ENCODE measurements at places on chromosomes 6 and 20. TPM values are rescaled to one million over a fixed set of nuclear protein-coding genes. Genes with fewer than 3 reads are reported as not detected.

DNA sequence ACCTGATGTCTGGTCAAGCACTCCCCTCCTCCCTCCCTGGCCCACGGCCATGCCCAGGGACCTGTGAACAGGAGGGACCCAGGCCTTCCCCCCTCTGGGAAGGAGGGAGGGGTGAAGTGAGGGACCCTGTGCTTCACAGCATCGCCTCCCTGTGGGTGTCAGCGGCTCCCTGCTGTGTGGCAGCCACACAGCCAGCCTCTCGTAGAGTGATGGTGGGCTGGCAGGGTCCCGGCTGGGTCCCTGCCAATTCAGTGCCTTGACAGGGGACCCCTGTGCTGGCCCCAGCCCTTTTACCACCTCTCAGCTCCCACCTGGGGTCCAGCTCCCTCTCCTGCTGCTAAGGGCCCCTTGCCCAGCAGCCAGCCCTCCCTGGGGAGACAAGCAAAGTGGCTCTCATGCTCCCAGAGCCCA is 31.3 kb upstream of the GRM4 start:
- DNase-seq, result no peak

- DNase-seq, result peak; percentile 92
Measured at GRCh38 chr6:722077-722524, 29.2 kb upstream of the EXOC2 start.

GRCh38 chr20:4052139-4052480 is 36.8 kb upstream of the RNF24 start:
- DNase-seq, result no peak

GRCh38 chr6:67331304-67331703 is 1303.8 kb upstream of the ADGRB3 start:
- no peak for DNase-seq

DNA sequence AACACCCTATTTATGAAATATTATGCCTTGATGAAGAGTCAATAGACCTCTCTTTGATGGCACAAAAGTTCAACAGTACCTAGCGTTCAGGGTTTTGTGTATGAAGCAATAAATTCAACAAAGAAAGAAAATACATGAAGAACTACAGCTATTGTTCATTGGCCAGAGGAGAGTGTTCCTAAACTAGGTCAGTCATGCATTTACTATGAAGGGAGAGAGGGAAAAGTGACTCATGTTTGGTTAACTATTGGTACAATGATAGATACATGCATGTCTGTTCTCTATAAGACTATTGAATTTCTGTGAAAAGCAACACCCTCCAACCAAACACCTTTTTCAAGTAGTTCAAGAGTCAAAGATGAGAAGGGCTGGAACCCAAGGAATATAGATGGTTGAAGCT is 50.7 kb downstream of the CLIC5 start:
- no peak for DNase-seq

GRCh38 chr20:40223810-40224209 is 465.2 kb downstream of the MAFB start:
- DNase-seq, result no peak

DNA sequence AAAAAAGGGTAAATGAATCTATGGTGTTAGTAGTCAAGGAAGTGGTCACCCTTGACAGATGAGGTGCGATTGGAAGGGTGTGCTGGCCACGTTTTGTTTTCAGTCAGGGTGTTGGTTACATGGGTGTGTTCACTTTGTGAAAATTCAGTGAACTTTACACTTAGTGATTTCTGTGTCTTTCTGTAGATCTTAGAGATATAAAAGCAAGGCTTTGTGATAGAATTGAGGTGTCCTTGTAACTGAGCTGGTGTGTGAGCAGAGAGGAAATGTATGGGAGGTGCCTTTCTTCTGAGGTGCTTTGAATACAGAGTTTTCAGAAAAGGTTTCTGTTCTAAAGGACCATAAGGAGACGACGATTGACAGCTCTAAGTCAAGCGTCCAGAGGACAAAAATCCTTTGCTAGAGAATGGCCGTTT is 90.5 kb downstream of the SAMD3 start:
- no peak for DNase-seq

DNA sequence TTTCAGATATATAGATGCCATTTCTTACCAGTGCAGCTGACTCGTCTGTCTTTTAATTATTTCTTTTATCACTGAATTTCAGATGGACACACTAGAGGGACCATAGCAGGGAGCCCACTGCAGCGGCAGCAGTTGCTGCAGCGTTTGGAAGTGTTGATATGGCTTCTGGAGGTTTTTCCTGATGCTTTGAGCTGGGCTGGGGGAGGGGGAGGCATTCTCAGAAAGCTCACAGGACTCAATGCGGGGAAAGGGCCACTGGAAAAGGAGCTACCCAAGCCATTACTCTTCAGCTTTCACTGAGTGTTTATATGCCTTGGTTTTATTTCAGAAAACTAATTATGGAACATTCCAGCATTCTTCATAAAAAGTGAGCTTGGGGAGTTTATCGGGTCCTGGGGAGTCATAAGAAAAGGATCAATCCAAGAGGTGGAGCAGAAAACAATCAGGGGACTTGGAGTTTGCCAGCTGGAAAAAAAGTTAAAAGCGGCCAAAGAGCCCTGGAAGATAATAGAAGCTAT is 740.4 kb upstream of the FLRT3 start:
- DNase-seq, result no peak

DNA sequence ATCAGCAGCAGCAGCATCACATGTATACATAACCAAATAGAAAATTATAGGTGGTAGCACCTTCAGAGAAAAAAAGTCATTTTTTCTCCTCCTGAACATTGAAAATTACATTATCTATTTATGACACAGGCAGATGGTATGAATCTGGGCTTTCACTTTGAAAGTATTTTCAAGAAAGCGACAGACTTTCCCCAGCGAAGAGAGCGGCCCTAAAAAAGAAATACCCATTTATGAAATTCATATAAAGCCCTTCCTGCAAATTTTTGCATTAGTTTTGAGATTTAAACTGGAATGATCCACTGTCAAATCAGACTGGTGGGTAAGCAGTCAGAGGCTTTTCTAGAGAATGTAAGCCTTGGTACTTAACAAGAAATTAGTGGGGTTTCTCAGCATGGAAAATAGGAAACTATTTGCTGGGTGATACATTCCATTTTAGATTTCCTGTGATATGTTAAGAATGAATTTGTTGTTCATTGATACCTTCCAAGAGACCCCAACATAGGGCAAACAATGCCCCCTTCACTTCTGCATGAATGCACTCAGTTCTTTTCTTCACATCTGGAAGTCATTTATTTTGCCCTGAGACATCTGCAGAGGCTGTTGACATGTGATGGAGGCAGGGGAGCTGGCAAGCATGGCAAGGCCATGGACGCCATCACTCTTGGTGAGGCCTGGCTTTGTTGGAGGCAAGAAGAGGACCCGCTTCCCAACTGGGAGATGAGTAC is 147.0 kb downstream of the LINC00237 start:
- no peak for DNase-seq

- no peak for DNase-seq
Measured at GRCh38 chr6:145761584-145761983, 26.3 kb upstream of the EPM2A start.

DNA sequence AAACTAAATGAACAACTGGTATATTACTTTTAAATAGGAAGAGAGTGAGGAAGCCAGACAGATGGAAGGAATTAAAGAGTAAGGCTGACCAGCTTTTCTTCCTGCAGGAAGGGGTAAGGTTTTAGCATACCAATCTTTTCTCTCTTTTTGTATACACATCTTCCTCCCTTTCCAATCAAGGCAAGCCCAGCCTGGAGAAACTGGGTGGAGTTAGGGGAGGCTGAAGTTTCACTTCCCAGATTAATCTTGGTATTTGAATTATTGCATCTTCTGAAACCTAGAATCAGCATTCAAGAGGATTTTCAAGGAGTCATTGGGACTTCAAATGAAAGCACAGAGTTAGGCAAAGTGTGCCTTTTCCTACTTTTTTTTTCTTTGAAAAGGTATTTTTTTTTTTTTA is 33.1 kb downstream of the TMEM14A start:
- DNase-seq, result no peak

DNA sequence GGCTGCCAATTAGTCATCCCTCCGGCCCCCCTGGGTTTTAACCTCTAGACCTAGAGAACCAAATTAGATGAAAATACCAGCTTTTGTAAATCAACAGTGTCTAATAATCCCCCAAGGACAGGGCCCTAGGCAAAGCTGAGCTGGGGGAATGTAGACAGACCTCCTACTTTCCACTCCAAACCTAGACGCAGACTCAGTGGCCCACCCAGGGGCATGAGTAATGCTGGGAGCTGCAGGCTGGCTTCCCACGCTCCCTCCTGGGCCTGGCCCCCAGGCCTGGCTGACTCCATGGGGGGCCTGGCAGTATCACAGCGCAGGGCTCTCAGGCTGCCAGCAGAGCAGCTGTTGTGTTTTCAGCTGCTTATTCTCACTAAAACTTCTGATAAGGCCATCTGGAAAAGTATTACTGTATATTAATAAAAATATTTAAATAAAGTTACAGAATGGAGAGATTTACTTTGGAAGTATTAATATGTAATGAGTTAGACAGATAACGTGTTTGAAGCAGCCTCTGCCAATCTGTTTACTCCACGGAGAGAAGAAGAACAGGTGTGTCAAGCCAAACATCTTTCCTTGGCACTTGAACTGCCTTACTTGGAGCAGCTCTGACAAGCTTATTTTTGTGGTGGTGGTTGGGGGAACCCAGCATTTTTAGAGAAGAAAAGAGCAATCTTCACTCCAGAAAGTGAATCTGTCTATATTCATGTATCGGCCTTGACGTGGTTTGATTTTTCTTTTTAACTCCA is 144.0 kb upstream of the AGPAT4 start:
- DNase-seq, result peak; percentile 45

GRCh38 chr6:122673343-122673961 is 63.2 kb downstream of the PKIB start:
- no peak for DNase-seq

DNA sequence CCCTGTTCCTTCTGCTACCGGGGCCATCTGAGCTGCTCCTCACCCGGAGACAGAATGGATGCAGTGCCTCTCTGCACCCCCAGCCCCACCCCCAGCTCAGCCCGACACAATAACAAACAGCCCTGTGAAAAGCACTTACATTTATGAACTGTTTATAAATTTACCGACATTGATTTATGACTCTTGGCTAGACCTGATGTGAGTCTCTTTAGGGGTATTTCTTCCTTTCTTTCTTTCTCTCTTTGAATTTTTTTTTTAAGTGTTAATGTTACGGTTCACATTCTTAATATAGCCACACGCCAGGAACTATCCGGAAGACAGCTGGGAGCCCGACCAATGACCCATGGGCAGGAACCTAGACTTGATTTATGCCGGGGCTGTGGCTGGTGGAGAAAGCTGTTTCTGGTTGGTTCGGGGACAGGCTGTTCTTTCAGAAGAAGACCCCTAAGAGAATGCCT is 266.3 kb downstream of the CDC5L start:
- no peak for DNase-seq

DNA sequence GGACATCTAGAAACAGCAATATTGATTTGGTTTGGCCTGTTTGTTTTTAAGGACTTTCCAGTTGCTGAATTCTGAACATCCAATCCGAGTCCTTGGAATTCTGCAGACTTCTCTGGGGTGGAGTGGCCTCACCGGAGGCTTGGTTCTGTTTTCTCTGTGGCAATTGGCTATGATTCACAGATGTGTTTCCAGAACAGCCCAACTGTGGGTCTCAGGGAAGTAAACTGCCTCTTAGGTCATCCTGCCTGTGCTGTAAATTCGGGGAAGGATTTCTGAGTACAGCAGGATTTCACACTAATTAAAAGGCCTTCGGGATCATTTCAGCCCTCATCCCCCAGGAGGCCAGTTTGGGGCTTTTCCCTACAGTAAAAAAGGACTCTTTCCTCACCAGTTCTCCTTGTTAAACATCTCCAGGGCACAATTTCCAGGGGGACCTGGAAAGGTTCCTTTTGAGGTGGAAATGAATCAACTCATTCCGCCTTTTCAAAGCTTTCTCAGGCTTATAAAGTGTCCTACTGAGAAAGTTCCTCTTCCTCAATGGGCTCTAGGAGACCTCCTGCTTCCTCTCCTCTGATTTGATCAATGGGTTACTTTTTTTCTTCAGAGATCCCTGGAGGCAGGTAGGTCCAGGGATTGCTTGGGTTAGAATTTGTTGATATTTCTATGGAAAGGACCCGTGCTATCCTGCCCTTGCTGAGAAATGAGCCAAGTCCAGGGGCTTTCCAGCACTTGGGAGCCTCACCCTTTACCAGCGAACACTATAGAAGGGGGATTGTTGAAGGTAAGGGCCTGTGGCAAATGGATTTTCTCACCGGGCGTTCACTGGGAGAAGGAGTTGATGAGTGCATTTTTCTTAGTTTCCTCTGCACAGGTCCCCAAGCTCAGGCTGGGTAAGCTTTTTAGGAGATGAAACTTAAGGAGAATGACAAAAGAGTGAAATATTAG is 114.6 kb downstream of the CLIC5 start:
- no peak for DNase-seq

GRCh38 chr20:56592817-56593216 is 36.3 kb upstream of the TFAP2C start:
- no peak for DNase-seq

- no peak for DNase-seq
Measured at GRCh38 chr6:110646419-110646698, 168.9 kb downstream of the CDK19 start.

- DNase-seq, result peak; percentile 50
Measured at GRCh38 chr6:30450909-30451841, 38.1 kb upstream of the HLA-E start.

CLPSL2 gene
- not detected for polyA plus RNA-seq

PRDM1 gene
- polyA plus RNA-seq, result 5.8 TPM

ADGRF5 gene
- polyA plus RNA-seq, result 173 TPM

SLC22A3 gene
- 36.6 TPM for polyA plus RNA-seq

SDC4 gene
- 201 TPM for polyA plus RNA-seq

TMEM74B gene
- polyA plus RNA-seq, result 13.9 TPM

ABHD16B gene
- polyA plus RNA-seq, result not detected

Data from left lung (tissue), 14 donors.